Stimulated activated CD4-positive, alpha-beta T cell treated with anti-CD3 and anti-CD28 coated beads, Interleukin-15, amount 100 ng/mL, for 1 hour (primary cell): ENCODE measurements at places on chromosomes 3 and 15.

DNA sequence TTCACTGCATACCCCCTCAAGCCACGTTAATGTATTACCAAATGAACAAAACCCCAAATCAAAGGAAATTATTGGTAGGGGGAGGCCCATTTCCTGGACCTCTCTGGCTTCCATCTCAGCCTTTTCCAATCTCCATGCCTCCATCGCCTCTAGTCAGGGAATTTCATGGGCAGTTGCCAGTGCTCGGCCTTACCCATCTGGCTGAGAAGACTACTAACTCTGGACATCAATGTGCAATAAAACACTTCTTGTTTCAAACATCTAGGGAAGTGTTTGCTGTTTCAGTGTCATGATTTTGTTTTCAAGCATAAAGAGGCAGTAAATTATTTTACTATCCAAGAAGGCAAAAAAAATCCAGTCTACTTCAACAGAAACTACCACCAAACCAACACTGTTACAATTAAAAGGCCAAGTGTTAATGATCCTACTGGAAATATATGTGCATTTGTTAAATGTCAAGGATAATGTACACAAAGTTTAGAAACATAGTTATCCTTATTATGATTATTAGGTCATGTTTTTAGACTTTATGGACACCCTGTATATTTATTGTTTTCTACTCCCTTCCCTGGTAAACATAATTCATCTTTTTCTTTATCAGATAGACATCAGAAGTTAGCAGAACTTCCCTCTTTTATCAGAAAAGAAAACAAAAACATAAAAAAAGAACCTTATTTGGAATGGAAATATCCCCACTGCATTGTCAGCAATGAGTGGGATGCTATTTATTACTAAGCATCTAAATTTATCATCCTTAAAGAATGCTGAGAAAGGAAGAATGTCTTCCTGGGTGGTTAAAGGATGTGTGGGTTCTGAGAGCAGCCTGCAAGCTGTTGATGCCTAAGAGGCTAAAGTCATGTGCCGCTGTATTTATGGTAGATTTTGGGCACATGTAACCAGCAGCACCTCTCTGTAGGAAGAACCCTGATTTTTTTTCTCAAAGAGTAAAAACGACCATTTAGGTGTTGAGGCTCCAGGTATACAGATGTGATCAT is 15.2 kb downstream of the LDHAL6B start:
- no peak for DNase-seq

DNA sequence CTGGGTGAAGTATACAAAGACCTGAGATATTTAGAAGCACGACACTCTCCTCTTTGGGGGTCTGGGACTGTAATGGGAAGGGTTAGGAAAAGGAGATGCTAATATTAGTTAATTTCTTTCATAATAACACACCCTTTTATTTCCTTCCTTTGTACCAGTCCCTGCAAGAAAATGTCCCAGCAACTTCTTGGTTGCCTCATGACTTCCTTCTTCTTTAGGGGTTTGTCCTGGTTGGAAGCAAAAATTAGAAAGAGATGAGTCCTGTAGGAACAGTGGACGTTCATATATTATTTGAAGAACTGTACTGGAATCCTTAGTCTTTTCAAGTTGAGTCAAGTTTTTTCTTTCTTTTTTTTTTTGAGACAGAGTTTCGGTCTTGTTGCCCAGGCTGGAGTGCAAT is 227.8 kb upstream of the TBL1XR1 start:
- DNase-seq: no peak

- peak; percentile 35 for DNase-seq
These were observed 43.1 kb upstream of the TOPAZ1 start for GRCh38 chr3:44198284-44199269.

DNA sequence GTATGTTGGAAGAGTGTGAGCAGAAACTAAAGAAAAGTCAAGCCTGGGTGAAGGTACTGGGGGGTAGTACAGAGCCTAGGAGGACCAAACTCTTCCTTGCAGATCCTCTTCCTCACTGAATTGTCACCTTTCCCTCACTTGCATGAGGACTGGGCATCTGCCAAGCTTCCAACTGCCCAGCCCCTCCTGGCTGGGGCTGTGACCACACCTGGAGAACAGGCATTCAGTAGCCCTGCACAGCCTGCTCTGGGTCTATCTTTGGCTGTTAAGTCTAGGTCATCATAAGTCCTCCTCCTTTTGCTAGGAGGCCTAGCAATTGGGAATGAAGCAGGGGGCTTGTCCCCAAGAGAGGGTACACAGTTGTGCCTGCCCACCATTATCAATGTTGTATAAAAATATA is 55.2 kb downstream of the CAPN7 start:
- no peak for DNase-seq

- DNase-seq: no peak
These were observed 66.2 kb downstream of the RASA2 start for GRCh38 chr3:141553055-141553454.

DNA sequence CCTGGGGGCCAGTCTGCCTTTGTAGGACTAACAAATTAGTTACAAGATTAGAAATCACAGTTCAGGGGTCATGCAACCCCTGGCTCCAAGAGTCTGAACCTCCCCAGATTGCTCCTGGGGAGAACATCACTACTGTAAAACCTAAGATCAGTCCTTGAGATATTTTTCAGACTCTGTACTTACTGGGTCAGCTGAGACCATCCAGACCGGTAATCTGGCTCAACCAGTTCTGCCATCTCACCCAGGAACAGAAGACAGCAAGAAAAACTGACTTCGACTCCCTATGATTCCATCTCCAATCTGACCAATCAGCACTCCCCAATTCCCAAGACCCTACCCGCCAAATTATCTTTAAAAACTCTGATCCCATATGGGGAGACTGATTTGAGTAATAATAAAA is 47.5 kb downstream of the NMD3 start:
- DNase-seq: no peak

DNA sequence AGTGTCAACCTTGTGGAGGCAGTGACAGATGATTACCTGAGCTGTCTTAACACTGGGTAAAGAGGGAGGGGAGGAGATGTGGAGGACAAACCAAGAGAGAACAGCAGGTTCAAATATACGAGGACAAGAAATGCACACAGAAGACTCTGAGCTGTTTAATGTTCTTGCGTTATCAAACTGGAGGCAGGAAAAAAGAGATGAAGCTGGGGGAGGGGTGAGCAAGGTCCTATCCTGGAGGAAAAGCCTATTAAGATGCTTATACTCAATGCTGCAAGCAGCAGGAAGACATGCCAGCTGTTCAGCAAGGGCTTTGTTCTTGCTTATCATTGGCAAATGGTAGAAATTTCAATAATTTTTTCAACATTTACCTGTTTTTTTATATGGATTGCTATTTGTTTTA is 345.7 kb upstream of the TRIM42 start:
- no peak for DNase-seq

DNA sequence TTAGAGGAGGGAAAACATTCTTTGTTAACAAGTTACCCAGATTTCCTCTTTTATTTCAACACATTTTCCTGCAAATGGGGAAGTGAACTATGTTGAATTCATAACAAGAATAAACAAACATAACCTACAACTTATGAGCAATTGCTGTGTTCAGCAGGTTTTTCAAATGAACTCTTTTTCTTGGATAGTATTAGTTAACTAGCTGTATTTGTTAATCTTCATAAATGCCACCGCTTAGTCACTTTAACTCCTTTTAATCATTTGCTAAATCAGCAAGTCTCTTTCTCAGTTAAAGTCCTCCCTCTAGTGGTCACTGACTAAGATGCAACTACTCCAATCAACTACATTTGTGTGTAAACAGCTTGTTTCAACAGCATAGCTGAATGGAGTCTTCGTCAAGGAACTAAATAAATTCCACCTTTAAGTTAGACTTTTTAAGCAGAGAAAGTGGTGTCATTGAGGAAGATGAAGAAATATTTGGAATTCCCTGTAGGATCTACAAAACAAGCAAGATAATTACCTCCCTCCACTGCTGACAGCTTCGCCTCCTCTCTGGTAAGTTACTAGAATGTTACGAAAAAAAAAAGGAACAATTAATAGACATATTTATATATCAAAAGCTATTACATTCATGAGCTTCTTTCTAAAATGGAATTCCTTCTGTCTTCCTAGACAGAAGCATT is 1122.0 kb downstream of the ROBO1 start:
- DNase-seq: no peak
